Kidney epithelial cell (primary cell): ENCODE measurements at places on chromosomes 16 and 17.

DNA sequence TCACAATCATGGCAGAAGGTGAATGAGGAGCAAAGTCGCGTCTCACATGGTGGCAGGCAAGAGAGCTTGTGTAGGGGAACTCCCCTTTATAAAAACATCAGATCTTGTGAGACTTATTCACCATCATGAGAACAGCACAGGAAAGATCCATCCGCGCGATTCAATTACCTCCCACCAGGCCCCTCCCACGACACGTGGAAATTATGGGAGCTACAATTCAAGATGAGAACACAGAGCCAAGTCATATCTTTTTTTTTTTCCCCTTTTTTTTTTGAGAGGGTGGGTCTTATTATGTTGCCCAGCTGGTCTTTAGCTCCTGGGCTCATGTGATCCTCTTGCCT, 60.0 kb downstream of the RPTOR start:
- no peak for DNase-seq

GRCh38 chr17:80070375-80071115, 30.8 kb upstream of the GAA start:
- no peak for DNase-seq

DNA sequence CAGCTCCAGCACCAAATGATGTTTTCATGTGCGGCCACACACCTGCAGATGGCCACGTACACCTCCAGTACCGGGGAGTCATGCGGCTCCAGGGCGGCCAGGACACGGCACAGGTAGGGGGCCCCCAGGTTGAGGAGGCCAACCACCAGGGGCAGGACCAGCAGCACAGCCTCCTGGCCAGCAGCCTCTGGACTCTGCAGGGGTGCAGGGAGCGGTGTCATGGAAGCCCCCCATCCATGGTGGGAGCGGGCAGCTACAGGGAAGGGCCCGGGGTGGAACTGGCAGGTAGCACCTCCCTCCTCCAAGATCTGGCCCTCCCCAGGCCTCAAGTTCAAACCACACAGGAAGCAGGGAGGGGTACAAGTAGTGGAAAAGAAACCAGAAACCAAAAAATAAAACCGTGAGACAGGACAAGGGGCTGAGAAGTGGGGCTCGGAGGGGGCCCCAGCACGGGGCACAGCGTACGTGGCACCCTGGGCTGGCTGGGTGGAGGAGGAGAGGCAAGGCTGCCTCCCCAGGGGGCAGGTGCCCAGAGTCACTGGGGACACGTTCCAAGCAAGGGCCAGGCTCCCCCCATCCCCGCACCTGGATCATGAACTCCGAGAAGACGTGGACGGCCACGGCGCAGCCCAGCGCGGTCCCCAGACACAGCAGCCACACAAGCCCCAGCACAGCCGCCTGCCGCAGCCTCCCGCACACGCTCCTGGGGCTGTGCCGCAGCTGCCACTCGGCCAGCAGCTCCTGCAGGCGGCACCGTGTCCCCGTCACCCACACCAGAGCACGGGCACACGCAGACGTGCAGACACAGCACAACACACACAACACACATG, 7.4 kb downstream of the TMC6 start:
- DNase-seq, result no peak

- no peak for DNase-seq
Observed at GRCh38 chr16:20660325-20660724, 37.2 kb downstream of the ACSM1 start.

DNA sequence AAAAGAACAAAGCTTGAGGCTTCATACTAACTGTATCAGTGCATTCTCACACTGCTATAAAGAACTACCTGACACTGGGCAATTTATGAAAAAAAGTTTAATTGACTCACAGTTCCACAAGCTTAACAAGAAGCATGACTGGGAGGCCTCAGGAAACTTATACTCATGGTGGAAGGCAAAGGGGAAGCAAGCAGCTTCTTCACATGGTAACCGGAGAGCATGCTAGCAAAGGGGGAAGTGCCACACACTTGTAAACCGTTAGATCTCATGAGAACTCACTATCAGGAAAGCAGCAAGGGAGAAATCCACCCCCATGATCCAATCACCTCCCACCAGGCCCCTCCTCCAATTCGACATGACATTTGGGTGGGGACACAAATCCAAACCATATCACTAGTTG, 25.3 kb downstream of the CTRB2 start:
- no peak for DNase-seq

DNA sequence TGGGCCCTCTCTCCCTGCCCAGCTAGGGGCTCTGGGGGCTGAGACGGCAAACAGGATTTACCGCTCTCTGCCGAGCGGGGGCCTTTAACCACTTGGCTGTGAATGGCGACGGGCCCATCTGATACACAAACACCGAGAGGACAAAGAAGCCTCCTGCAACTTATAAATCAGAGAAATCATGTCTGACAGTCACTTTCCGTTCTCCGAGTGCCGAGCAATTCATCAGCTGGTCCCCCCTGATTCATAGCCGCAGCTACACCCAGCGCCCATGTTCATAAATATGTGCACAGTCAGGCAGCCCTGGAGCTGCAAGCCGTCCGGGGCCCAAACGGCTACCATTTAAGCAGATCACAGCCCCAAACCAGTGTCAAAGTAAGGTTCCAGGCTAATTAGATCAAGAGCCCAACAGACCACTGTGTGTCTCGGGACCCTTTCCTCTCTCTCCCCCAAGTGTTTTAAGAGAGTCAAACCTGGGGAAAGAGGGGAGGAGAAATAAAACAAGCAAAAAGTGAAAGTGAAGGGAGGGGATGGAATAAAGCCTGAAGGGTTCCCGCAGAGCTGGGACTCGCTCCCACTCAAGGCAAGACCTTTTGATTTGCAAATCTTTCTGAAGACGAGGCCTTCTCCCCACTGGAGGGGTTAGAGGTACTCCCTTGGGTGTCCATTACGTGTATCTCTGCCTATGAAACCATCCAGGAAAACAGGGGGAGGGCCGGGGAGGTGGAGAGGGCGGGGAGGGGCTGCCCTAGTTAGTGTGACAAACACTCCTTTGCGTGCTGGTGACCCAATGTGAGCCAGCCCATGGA, 154.7 kb downstream of the C16orf78 start:
- DNase-seq, result no peak

GRCh38 chr16:6949240-6949639, 383.4 kb upstream of the RBFOX1 start:
- DNase-seq, result no peak

GRCh38 chr17:13572581-13572980, 29.1 kb downstream of the HS3ST3A1 start:
- DNase-seq, result no peak

GRCh38 chr16:73304008-73304774, 256.3 kb upstream of the ZFHX3 start:
- DNase-seq, result no peak

DNA sequence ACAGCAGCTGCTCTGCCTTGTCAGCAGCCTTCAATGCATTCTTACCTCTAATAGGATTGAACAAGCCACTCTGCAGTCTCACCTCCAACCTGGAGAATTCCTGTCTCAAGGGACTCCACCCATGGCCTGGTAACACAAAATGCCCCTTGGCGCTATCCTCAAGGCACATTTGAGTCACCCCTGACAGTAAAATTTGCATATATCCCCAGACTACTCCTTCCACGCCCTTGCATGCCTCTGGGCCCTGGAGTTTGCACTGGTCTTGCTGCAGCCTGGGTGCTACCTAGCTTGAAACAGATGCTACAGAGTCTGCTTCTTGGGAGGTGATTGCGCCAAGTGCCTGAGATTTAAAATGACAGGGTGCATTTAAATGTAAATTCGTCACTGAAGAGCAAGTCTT, 391.4 kb upstream of the MAF start:
- DNase-seq, result no peak

GRCh38 chr17:48429156-48429555, 858 bp downstream of the SKAP1 start:
- no peak for DNase-seq

DNA sequence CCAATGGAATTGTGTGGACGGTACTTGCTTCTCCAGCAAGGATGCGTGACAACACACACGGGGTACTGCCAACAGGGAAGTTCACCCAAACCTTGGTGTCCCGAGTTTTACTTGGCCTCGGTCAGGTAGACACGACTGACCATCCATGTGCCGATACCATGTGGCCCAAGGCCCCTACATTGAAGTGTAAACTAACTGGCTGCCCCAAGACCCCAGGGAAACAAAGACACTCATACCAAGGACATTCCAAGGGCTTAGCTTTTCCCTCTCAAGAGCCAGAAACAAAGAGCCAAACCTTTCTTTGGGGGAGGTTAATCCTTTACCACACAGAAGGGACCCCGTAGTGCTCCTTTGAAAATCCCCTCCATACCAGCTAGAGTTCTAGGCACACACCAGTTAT, 215.9 kb upstream of the TNRC6C start:
- no peak for DNase-seq

DNA sequence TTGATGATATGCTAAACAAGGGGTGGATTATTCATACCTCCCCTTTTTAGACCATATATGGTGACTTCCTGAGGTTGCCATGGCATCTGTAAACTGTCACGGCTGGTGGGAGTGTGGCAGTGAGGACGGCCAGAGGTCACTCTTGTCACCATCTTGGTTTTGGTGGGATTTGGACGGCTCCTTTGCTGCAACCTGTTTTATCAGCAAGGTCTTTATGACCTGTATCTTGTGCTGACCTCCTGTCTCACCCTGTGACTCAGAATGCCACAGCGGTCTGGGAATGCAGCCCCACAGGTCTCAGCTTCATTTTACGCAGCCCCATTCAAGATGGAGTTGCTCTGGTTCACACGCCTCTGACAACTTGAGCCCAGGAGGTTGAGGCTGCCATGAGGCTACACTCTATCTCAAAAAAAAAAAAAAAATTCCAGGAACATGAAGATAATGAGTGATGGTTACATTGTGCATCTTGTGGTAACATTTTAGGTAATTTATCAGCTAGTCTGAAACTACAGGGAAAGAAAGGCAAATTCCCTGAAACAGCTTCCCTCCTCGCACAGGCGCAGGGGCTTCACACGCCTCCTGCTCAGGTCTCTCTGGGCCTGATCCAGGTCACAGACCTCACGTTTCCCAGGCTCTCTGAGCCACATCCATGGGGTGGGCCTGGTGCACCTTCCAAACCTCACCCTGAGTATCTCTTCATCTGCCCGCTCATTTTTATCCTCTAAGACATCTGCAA, 15.3 kb upstream of the UBE2I start:
- no peak for DNase-seq

DNA sequence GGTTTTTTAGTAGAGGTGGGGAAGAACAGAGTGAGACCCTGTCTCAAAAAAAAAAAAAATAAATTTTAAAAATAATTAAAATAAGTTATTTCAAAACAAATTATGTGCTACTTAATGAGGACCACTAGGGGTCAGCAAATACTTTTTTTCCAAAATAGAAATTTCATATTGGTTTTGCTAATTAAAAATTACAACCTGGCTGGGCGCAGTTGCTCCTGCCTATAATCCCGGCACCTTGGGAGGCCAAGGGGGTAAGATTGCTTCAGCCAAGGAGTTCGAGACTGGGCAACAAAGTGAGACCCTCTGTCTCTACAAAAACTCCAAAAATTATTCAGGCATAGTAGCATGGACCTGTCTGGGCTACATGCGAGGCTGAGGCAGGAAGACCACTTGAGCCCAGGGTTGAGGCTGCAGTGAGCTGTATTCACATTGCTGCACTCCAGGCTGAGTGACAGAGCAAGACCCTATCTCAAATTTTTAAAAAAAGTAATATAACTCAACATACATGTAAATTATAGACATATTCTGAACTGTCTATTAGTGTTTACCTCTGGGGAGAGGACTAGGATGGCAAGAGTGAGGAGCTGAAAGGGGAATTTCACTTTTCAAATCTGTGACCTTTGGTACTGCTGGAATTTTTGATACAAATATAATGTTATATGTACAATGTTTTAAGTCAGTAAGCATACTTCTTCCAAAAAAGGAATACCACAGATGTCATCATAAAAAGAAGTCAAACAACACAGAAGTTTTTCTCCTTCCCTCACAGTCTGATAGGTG, 8.1 kb downstream of the MEIOB start:
- DNase-seq, result no peak

DNA sequence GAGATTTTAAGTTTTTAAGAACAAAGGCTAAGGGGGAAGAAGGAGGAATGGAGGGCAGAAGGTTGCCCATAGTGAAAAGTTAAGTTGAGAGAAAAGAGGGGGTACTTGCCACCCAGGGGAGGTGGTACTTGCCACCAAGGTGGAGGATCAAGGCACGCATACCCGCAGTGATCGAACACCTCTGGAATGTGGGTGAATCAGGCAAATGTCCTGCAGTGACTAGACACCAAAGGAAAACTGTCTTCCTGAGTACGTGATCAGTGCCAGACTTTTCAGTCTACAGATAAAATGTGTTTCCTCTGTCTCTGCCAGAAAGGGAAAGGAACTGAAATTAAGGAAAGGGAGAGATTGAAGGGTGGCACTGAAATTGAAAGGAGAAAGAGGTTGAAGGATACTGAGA, 2285.3 kb downstream of the TP53TG3F start:
- DNase-seq, result no peak

- no peak for DNase-seq
Observed at GRCh38 chr16:24936151-24936550, 79.0 kb downstream of the ARHGAP17 start.

DNA sequence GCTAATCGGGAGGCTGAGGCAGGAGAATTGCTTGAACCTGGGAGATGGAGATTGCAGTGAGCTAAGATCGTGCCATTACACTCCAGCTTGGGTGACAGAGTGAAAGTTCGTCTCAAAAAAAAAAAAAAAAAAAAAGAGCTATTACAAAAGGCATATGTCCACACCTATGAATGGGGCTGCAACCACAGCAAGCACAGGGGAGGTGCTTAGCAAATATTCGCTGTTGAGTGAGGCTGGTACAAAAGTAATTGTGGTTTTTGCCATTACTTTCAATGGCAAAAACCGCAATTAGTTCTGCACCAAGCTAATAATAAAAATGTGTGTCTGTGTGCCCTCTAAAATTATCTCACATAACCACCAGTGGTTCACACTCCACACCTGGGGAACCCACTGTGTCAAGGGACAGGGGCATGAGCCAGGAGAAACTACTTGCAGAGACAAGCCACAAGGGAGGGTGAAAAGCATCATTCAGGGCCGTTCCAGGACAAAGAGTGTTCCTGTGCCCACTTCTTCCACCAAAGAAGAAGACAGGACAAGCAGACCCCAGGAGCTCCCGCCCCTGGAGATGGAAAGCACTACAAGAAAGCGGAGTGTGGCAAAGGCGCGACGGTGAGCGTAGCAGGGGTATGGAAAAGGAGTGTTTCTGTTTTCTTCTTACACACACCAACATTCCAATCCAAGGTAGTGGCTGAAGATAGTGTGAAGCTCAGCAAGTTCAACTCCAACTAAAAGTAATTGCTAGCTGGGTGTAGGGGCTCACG, 84.4 kb upstream of the CNEP1R1 start:
- DNase-seq, result no peak
